ENCODE measurements at places on chromosomes 7 and 10.

DNA sequence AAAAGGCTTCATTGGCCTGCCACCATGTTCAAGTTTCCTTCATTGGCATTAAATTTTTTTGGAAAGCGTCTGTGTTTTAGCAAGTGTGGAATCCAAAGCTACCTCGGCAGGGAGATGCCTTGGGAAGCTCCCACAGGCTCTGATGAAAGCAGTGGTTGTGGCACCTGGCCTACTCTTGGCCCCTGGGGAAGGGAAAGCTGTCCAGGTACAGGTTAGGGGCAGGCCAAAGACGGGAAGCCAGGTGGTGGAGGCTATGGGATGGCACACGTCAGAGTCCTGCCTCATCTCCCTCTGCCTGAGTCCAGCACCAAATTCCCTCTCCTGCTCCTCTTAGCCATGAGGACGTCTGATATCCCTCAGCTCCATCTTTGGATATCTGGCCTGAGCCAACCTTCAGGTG lies 49.7 kb downstream of the C10orf120 start:
- DNase-seq: no peak

GRCh38 chr10:101400585-101400984 lies 46.6 kb downstream of the BTRC start:
- DNase-seq: no peak

DNA sequence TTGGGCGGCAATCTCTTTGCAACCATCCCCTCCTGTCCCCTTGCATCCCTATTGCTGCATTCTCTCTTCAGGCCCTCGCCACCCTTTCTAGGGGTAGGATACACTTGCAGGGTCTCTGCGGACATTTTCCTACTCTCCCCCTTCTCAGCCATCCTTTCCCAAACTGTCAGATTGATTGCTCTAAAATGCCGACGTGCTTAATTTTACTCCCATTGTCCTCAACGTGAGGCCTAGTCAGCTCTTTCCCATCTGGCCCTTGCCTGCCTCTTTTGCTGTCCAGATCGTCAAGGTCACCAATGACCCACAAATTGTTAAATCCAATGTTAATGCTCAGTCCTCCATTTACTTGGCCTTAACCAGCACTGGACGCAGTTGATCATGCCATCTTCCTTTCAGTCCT lies 12.7 kb upstream of the LRMDA start:
- no peak for DNase-seq

GRCh38 chr10:26517141-26517867 lies 79.2 kb downstream of the APBB1IP start:
- DNase-seq: no peak

DNA sequence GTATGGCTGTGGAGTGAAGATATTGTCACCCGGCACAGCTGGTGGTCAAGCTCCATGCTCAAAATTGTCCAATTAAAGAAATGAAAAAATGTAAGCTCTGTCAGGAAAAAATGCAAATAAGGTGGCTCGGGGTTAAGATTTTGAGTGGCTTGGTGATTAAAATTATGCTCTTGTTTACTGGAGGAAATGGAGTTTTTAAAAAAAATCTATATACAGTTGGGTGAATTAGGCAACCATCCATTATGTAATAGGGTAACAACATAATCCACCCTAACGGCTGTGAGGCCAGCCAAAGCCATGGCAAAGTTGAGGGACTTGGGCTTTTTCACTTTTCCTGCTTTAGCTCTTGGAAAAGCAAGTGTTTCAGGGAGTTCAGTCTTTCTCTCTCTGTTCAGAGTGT lies 260.8 kb upstream of the HABP2 start:
- no peak for DNase-seq

DNA sequence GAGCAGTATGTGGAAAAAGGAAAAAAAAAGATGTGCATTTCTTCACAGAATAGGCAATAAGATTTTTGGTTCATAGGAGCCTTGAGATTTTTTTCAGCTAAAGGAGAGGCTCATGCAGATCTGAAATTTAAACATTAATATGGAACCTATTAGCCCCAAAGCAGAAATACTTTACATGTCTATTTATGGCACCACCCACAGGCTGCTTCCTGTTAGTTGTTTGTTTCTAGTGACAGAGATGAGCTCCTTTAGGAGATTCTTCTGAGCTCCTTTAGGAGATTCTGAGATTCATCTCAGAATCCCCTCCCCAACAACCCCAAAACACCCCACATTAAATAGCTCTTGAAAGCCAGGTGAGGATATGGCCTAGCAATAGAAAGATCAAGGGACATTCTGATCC lies 27.9 kb upstream of the HPS1 start:
- no peak for DNase-seq

- DNase-seq: no peak
These were observed 37.2 kb downstream of the LRMDA start for GRCh38 chr10:75468612-75469005.

DNA sequence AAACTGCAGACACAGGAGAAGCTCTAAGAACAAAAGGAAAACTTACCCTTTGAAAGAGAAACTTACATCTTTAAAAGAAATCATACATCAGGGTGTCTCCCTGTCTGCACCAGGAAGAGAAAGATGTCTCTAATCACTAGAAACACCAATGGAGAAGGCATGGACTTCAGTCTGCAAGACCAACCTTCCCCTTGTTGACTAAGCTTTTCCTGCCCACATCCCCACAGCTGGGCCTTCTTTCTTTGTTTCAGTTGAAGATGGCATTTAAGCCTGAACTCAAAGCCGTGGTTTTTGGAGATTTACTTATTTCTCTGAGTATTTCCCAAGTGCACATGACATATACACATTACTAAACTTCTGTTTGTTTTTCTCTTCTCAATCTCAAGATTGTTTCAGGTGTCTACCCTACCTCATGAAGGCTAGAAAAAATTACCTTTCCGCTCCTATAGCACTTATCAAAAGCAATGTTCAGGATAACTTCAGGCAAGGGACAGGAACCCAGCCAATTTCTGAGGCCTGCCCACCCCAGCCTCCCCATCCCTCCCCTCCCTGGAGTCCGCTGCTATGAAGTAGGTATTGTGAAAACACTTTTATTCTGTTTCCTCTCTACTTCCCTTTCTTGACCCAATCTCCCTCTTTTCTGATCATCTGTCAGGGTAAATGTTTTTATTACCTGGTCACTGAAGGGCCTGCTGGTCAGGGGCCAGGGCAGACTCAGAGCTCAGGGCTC lies 2.8 kb upstream of the SLC29A3 start:
- DNase-seq: no peak

GRCh38 chr10:22473044-22473443 lies 127.7 kb downstream of the SPAG6 start:
- DNase-seq: no peak

DNA sequence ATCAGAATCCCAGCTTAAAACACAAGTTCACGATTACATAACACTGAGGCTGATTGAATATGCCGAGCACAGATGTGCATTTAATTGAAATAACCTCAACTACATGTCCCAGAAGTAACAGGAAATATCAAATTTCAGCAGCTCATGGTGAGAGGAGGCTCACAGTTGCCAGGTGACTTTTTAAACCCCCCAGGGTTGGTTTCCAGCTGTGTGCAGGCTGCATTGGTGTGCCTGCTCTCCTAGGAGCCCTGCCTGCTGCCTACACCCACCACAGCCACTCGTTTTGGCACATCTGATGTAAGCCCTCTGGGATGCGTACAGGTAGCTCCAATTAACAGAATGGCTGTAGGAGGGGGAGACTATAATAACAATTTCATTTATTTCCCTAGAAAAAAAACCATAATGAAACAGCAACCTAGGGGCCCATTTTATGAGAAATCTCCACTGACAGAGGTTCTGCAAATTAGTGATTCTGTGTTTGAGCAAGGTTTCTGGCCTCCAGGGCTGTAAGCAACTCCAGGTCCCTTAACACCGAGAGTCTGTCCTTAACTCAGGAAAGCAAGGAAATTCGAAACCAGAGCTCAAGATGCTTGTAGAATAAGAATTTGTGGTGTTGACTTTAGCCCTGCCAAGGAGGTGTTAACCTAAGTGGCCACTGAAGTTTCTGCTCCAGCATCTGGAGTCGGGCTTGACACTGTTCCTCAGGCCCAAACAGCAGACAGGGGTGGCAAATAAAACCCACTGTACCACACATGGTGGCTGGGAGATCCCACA lies 161.9 kb downstream of the BMPER start:
- peak; percentile 60 for DNase-seq

- peak; percentile 80 for DNase-seq
These were observed 262.8 kb upstream of the AOAH start for GRCh38 chr7:36986948-36987724.

- no peak for DNase-seq
These were observed 918.5 kb upstream of the POT1 start for GRCh38 chr7:125848157-125848556.

DNA sequence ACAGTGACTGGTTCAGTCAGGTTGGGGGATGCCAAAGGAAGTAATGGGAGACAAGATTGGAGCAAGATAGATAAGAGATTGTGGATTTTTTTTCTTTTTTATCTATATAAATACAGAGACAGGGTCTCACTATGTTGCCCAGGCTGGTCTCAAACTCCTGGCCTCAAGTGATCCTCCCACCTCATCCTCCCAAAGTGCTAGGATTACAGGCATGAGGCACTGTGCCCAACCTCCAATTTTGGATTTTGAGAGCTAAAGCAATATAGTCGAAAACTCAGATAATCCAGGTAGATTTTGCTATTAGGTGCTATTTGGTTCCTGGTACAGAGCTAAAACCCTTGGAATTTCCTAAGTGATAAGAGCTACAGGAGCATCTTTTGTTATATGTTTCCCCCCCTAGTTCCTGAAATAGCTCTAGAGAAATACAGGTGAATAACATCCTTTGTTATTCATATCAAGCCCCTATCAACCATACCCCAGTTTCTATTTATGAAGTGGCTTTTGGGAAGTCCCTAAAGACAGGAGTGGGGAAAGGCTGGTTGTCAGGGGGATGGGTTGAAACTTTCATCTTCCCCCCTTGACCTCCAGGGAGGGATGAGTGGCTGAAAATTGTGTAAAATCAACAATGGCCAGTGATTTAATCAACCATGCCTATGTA lies 151.2 kb downstream of the CFTR start:
- DNase-seq: no peak

GRCh38 chr7:5539013-5539411 lies 115.4 kb upstream of the TNRC18 start:
- DNase-seq: no peak

DNA sequence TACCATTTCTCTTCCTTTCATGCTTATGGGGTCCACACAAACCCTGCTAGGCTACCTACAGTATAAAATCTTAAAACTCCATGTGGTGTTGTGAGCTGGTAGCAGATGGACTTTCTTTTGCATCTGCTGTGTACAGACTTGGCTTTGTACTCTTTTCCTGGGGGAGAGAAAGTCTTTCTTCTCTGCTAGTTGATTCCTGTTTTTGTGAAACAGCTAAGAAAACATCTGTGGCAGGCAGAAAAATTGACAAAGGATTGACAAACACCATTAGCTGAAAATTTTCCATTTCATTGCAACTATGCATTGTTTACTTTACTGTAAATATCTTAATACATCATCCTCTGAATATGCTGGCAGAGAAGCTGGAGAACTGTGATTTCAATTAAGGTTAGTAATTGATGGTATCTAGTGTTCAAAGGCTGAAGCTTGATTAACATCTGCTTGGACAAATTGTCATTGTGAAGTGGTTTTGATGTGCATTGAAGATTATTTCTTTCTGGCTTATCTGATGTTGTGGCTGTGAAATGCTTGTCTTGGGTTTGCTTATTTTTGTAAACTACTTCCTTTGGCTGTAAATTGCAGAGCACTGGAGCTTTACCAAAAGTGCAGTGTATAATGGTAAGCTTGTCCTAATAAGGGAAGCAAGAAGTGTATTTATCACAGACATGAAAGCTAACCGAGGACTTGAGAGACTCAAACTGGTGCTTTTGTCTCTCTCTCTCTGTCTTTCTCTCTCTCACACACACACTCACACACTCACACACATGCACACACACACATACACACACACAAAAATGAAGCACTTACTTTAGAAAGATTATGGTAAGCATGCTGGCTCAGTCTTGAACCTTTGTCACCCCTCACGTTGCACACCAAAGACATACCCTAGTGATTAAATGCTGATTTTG lies at the start of gene FOXP2:
TSS of gene FOXP2 (plus strand) at position 660 of the 908 bp plus-strand sequence. CDS start 11,697 bp downstream, outside the sequence.
- no peak for DNase-seq

DNA sequence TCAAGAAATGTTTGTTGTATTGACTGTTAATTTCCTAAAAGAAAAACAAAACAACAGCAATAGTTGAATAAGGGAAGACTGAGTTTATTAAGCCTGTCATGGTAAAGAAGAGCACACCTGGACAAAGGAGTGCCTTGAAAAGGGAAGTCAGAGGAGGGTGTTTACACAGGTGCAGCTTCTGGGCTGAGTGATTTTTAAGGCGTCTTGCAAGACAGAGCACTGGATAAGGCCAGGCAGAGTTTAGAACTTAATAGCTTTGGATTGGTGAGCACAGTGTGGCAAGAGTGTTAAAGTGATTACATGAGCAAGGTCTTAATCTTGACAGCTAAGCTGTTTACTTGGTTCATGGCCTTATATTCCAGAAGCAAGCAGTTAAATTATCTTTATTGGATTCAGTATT lies 423.2 kb downstream of the CNTNAP2 start:
- DNase-seq: no peak

DNA sequence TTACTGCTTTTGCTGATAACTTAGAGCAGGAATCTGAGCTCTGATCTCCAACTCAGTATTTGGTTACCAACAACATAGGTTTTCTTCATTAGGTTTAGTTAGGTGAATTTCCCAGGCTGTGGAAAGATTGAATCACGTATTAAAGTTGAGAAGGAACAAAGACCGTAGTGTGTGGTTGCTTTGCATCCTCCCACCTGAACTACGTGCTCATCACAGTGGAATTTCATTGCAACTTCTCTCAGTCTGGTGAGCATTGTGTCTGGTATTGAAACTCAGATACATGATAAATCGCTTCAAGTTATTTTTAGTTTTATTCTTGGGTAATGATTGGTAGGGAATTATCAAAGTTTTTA lies 139.4 kb upstream of the AKR1E2 start:
- peak; percentile 79 for DNase-seq

DNA sequence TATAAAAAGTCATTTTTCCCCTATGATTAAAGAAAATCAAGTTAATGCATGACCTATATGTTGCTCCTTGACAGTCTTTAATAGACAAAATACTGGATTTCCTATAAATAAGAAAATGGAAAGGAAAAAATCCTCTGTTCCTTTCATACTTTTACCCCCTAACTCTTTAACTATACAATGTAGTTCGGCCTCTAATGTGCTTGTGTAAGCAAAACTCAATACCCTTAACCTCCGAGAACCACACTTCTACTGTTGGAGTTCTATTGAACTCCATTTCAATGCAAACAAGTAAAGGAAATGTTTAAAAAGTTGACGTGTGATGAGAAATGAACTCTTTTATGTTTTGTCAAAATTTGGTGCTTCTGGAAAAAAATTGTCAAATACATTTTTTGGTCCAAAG lies 36.0 kb downstream of the HDAC9 start:
- no peak for DNase-seq

- DNase-seq: peak; percentile 93
These were observed 720 bp downstream of the SNCG start for GRCh38 chr10:86958901-86959736.

DNA sequence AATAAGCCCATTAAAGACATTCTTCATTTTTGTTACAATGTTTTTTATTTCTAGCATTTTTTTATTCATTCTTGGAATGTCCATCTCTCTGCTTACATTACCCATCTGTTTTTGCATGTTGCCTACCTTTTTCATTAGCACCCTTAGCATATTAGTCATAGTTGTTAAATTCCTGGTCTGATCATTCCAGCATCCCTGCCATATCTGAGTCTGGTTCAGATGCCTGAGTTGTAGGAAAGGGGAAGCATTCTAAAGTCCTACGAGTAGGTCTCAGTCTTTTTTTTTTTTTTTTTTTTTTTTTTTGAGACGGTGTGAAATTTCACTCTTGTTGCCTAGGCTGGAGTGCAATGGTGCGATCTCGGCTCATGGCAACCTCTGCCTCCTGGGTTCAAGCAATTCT lies 19.7 kb upstream of the NRF1 start:
- no peak for DNase-seq

- DNase-seq: no peak
These were observed 42.3 kb downstream of the ARID5B start for GRCh38 chr10:61943674-61944378.
